ENCODE measurements at places on chromosomes 3 and 15.
A peak's percentile ranks its signal among the peaks of the same experiment; 100 is the strongest.

DNA sequence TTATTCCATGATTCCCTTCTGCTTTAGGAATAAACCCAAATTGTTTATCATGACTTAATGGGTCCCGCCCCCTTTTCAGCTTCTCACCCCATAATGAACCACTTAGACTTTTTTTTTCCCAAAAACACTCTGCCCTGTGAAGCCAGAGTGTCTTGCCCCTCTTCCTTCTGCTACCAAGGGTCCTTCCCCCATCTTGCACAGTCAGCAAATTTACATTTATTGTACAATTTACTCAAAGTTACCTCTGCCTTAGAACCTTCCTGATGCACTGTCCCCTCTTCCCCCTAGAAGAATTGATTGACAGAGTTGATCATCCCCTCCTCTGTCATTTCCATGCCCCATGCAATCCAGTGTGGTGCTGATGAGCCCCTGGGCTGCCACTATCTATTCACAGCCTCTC lies 101.5 kb upstream of the PPP2R3A start:
- DNase-seq = no peak

- no peak for DNase-seq
Observed at GRCh38 chr15:31303726-31304648, 22.6 kb upstream of the KLF13 start.

DNA sequence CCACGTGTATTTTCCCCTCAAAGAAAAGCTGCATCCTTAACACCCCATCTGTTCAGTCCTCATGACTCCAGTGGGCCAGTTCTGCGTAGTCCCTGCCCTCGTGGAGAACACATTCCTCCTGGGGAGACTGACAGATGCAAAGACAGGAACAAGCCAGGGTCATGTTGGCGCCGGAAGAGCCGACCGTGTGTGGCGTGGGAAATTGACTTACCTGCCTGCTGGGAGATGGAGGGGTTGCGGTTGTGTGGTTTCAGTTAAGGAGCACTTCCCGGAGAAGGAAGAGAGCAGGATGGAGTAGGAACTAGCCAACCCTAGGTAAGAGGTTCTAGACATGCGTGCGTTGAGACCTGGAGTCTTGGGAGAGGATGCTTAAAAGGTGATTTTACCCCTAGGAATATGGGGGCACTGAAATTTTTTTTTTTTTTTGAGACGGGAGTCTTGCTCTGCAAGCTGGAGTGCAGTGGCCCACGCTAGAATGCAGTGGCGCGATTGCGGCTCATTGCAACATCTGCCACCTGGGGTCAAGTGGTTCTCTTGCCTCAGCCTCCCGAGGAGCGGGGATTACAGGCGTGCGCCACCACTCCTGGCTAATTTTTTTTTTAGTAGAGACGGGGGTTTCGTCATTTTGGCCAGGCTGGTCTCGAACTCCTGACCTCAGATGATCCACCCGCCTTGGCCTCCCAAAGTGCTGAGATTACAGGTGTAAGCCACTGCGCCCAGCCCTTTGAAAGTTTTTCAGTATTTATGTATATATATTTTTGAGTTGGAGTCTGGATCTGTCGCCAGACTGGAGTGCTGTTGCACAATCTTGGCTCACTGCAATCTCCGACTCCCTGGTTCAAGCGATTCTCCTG lies 1.4 kb downstream of the VHL start:
- DNase-seq = no peak

GRCh38 chr15:51681303-51681963 lies at the start of gene SCG3:
TSS of gene SCG3 (plus strand) at chr15:51681503. CDS start at chr15:51681756, 253 bp downstream.
- peak; percentile 91 for DNase-seq

DNA sequence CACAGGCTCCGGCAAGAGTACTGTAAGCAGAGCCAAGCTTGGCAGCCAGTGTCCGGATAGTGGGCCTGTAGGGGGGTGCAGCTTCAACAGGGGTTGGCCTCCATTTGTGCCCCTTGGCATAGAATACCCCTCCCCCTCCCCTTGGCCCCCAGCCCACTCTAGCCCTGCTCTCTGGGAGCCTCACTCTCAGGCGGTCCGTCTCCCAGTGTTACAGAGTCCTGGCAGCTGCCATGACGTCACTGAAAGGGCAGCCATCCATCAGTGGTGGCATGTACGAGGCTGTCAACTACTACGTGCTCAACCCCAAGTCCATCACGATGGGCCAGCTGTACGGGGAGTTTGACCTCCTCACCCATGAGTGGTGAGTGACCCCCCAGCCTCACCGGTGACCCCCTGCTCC lies 50.4 kb downstream of the DNAH1 start:
- peak; percentile 28 for DNase-seq

DNA sequence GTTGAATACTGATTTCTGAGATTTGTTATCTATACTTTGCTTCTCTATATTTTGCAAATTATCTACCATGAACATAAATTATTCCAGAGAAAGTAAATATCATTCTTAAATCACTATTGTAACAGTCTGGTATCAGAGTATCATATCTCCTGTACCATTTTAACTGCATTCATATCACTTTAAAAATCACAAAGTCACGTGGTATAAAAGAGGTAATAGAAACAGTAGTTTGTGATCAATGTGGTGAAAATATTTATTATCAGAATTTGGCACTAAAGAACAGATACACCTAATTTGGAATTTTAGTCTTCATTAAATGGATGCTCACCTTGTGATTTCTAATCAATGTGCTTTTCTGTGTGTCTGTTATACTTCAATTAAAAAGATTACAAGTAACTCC lies 47.8 kb downstream of the P3H2 start:
- DNase-seq = no peak

GRCh38 chr15:33844186-33844585 lies 124.1 kb upstream of the CHRM5 start:
- DNase-seq = no peak

- DNase-seq = no peak
Observed at GRCh38 chr15:34241376-34242330, 16.8 kb downstream of the EMC4 start.

DNA sequence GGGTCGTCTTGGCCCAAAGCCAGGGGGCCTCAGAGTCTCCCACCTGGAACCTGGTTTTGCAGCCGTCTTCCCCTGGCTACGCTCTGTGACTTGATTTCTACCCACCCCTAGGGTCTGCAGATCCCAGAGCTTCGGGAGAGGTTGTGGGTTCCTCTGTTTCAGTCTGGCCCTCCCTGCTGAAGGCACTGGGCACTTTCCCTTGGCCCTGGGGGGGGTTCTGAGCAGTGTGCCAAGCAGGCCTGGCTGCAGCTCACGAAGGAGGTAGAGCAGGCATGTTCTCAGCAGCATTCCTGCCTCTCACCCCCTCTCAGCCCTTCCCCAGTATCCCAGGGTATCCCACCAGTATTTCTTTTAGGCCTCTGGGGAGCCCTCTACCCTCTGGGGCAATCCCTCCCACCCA lies 99.0 kb downstream of the TMEM266 start:
- no peak for DNase-seq

- DNase-seq = no peak
Observed at GRCh38 chr15:98543237-98543636, 105.1 kb upstream of the IGF1R start.

GRCh38 chr3:196989721-196990262 lies 21.2 kb upstream of the PIGZ start:
- no peak for DNase-seq

DNA sequence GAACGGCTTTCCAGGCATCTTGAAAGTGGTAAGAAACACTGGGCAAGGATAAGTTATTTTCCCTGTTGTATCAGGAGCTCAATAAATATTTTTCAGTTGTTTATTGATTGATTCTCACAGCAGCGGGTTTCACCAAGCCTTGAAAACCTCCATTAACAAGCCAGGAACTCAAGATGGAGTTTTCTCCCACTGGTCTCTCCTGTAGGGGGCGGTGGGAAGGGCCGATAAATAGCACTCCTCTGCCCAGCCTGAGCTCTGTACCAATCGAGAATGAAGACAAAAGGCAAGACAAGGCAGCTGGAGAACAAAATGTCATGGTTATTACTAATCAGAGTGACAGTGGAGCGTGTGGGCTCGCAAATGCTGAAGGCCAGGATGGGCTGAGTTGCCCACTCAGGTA lies 7.4 kb downstream of the HRH1 start:
- DNase-seq = no peak

DNA sequence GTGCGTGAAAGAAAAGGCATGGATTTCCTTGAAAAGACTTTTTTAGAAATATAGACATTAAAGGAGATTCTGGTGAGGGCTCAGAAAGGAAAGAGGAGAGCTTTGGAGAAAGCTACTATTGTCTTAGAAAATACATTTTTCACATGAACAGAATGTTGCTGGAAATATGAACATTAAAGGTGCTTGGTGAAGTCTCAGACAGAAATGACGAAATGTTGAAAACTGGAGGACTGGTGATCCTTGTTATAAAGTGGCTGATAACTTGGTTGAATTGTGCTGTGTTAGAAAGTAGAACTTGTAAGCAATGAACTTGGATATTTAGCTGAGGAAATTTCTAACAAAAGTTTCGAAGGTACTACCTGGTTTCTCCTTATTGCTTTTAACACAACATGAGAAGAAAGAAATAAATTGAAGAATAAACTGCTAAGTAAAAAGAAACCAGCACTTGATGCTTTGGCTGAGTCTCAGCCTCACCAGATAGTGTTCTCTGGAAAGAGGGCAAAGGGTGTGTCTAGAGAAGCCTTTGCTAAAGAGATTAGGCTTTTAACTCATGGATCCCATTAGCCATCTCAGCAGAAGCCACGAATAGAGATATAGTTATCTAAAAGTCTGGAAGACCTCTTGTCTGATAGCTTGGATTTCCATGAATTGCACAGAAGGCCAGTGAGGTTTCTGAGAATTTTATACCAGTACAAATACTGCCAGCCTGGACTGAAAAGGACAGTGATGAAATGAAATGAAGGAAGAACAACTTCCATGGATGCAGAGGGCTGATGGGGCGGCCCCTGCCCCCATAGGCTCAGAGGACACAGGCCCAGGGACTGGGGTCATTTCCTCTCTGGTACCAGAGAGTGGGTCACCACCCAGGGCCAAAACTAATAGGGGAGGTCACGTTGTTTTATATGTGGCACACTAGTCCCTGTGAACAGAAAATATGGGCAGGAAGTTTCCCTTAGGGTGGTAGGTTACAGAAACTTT lies 91.5 kb downstream of the RPL22L1 start:
- DNase-seq = no peak

- no peak for DNase-seq
Observed at GRCh38 chr3:46351646-46352045, 2.3 kb upstream of the CCR2 start.

- no peak for DNase-seq
Observed at GRCh38 chr3:166118049-166118448, 280.8 kb upstream of the BCHE start.

GRCh38 chr3:143103652-143104051 lies 15.9 kb upstream of the CHST2 start:
- no peak for DNase-seq

GRCh38 chr15:60083318-60083717 lies 79.2 kb downstream of the FOXB1 start:
- no peak for DNase-seq

DNA sequence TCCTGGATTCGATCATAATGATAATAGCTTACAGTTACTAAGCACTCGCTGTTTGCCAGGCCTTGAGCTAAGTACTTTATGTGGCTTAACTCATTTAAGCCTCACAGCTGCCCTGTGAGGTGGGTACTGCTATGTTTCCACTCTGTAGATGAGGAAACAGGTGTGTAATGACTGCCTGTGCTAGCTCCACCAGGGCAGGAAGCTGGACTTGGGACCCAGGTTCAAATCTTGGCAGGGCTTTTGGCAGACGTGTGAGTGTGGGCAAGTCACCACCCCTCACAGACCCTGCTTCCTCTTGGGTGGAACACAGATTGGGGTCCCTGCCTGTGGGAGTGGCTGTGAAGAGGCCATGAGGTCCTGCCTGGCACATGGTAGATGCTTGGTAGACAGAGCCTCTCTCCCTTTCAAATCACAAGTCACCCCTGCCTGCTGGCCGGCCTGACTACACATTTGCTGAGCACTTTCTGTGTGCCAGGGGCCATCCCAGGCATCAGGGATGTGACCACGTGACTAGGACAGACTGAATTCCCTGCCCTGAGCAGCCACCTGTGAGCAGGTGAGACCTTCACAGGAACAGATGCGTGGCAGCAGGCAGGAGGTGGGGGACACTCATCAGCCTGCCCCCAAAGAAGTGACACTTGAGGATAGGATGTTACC lies 3.7 kb downstream of the EFCC1 start:
- DNase-seq = no peak

DNA sequence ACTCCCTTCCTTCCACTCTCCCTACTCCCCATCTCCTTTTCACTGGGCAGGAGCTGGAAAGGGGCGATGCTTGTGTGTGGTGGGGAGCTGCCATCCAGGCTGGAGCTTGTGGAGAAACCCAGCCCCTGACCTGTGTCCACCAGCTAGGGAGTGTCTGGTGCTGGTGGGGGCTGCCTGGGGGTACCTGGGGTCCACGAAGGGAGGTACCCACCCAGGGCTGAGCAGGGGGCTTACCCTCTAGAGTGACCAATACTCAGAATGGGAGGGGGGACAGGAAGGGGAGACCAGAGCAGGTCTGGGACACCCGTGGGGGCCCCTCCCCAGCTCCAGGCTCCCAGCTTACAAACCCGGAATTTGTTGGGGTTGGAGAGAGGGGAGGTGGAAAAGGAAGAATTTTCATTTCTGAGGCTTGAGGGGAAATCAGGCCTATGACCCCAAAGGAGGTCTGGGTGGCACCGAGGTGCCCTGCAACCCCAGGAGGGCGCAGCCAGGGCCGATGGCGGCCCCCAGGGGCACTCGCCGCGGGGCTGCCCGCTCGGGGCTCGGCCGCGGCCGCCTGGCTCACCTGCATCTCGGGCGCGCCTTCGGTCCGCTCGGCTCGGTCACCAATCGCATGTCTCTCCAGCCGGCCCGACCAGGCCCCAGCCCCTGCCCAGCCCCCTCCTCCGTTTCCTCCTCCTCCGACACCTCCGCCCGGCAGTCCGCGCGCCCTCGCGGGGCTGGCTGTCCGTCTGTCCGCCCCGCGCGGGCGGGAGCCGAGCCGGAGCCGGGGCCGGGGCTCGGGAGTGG lies 773 bp downstream of the LINGO1 start:
- no peak for DNase-seq

GRCh38 chr15:74319596-74320351 lies 47.7 kb downstream of the CYP11A1 start:
- DNase-seq = no peak

DNA sequence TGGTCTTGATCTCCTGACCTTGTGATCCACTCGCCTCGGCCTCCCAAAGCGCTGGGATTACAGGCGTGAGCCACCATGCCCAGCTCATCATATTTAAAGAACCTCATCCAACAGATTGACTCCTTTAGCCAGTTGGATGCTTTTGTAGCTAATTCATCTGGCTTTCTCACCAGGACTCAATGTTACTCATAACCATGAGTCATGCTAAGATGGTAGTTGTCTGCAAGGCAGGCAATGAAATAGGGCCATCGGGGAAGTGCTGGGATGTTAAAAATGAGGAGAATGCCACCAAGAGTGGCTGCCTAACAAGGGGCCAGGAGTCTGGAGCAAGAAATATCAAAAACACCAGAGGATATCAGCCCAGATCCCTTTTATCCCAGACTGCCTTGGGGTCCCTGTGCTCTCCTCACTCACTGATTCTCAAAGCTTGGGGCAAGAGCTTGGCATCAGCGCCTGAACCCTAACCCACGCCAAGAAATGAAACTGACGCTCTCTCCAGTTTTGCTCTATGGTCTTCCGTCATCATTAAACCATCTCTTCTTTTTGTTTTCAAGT lies 7.4 kb upstream of the PCOLCE2 start:
- DNase-seq = no peak

- DNase-seq = no peak
Observed at GRCh38 chr3:16476636-16477035, 36.9 kb downstream of the RFTN1 start.
